ENCODE measurements at places on chromosomes 11 and 22. TPM values are rescaled to one million over a fixed set of nuclear protein-coding genes. Genes with fewer than 3 reads are reported as not detected.

Gene TRIM22
- total RNA-seq: 105 TPM

Gene MS4A1
- 0.70 TPM for total RNA-seq

Gene VPREB1
- total RNA-seq: not detected

Gene ZP1
- total RNA-seq: not detected

Gene OSBP2
- 0.66 TPM for total RNA-seq

Gene PRG2
- not detected for total RNA-seq

- no peak for DNase-seq
Observed at GRCh38 chr11:122422682-122423081, 232.8 kb upstream of the UBASH3B start.

DNA sequence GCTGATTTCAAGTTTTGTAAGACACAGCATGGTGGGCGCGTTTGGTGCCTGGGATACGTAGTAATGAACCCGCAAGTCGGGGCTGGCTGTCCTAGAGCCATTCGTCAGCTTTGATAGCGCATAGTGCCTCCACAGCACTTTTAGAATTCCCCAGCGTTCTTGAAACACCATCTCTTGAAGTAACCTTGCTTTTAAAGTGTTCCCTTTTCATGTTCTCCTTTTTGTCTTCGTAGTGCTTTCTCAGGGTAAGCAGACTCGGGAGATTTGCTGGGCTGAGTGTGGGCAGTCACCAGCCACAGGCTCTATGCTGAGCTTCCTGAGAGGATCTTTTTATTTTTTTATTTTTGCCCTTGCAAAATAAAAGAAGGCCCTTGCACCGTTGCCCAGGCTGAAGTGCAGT, 39.6 kb upstream of the CTTN start:
- DNase-seq: no peak

DNA sequence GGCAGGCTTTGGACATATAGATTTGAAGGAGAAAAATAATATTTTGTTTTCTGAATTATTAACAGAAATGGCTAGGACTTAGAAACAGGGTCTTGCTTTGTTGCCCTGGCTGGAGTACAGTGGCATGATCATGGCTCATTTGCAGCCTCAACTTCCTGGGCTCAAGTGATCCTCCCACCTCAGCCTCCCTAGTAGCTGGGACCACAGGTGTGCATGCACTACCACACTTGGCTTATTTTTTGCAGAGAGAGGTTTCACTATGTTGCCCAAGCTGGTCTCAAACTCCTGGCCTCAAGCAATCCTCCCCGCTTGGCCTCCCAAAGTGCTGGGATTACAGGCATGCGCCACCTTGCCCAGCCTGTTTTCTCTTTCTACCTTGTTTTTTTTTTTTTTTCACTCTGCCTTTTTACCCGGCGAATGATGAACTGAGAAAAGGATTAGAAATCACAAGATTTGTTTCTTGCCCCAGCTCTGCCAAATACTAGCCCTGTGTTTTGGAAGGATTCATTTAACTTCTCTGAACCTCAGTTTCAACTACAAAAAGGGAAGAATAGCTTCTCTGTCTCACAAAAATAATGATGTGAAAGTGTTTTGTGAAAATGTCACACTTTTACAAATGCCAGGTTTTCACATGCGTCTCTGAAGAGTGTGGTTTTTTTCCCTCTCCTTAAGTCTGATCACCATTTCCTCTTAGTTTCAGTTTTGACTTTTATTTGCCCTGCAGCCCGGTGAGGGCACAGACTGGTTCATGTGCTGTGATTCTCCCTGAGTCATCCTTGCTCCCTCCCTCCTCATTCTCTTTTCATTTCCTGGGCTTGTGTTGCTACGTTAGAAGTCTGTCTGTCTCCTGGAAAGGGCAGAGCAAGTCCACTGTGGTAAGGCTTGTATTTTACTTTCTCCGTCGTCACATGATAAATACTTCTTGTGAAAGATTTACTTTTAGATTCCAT, 67.7 kb downstream of the BCL2L13 start:
- peak; percentile 6 for DNase-seq

DNA sequence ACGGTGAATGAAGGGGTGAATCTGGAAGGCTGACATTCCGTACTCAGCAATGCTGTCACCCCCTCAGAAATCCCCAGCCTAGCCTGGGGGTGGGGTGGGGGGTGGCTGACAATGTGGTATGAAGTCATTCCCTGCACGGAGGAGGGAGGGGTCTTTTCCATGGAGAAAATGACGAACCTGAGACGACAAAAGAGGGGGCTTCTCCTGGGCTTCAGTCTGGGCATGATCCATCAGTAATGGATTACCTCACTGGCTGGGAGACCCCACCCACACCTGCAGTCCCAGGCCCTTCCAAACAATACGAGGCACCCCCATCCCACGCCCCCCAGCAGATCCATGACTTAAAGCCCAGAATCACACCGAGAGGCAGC, 1.0 kb downstream of the KIAA0930 start:
- DNase-seq: no peak

DNA sequence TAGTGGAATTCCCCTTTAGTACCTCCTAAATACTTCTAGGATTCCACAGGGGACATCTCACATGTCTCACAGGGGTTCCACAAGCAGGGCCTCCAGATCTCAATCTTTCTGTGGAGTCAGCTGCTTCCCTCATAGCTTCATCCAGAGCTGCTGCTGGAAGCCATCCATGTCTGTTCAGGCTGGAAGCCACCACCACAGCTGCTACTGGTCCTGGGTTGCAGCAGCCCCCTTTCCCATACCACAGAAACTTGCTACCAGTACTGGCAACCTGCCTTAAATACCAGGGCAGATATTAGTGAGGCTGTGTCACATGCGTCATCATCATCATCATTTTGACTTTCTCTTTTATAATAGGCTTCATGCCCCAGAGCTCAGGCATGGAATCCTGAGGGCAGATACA, 242.7 kb upstream of the NCAM1 start:
- DNase-seq: no peak

DNA sequence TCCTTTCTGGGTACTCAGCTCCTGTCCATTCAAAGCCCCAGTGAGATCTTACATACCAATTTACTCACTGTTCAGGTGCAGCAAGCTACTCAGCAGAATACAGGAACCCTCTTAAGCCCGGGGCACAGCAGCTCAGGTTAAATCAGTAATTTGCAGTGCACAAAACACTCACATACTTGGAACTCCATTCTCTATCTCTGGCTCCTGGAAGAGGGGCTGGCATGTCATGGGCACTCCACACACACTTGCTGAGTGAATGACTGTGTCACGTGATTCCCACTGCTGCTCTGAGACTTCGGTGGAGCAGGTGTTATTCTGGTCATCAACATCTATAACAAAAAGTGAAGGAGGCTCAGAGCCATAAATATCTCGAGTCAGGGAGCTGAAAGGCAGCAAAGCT, 157.3 kb upstream of the BDNF start:
- no peak for DNase-seq

GRCh38 chr11:4090258-4090657, 4.3 kb upstream of the RRM1 start:
- peak; percentile 81 for DNase-seq

- DNase-seq: no peak
Observed at GRCh38 chr11:61534933-61535839, 26.6 kb downstream of the LRRC10B start.

- no peak for DNase-seq
Observed at GRCh38 chr11:120022617-120023016, 115.3 kb downstream of the TRIM29 start.

GRCh38 chr22:29072193-29072978, 449 bp upstream of the KREMEN1 start:
- peak; percentile 75 for DNase-seq

DNA sequence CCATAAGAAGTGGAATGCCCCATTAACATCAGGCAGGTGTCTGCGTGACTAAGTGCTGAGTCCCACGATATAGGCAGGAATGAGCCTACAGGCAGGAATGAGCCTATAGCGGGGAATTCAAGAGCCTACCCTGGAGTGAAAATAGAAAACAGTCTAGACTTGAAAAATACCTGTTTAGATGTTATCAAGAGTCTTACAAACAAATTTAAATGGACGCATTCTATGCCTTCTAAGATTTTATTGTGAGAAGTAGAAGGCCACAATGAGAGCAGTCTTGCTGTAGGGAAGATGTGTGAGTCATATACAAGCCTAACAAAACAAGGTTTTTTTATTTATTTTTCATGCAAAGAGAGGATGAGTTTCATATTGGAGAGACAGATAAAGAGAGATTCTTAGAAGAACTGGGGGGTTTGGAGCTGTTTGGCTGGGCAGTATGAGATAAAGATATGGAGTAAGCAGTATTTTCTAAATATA, 200.8 kb upstream of the ZC3H12C start:
- DNase-seq: no peak

DNA sequence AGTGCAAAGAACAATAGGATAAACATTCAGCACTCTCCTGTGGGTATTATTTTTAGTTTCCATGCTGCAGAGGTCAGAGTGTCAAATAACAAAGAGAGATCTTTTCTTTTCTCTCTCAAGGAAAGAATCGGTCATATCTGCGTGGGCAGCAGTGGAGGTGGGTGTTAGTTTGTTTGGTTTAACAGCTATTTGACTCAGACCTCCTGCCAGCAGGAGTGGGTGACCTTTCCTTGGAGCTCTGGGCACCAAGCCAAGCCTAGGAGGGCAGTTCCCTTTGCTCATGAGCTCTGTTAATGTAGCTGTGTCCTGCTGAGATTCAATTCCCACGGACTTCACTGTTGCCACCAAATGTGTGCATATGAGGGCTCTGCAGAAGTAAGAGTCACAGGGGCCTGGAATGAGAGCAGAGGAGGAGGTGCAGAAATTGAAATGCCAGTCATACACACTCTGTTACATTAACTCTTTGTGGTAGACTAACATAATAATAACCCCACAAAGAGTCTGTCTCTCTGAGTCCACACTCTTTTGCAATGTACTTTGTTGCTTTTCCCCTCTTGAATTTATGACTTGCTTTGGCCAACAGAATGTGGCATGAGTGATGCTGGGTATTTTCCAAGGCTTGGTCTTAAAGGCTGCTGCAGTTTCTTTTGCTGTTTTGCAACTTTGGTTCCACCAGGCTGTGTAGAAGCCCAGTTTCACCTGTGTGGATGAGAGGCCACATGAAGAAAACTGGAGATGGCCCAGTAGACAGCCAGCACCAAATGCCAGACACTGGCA, 76.0 kb upstream of the GRK3 start:
- no peak for DNase-seq

GRCh38 chr11:107538239-107538638, 27.3 kb downstream of the ALKBH8 start:
- no peak for DNase-seq

DNA sequence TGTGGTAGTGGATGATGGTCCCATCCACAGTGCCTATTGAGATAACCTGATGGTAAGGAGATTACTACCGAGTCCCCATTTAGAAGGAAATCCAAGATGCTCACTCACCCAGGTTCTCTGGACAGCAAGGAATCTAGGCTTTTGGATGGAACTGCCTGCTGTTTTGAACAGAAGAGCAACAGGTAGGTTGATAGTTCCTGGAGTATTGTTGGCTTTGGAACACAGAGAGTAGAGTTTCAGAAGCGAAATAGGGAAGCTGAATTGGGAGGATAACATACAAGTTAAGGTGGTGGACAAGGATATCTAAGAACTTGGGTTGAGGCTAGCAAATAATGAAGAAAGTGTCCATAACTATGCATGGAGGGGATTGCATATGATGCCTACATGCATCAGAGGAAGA, 27.6 kb downstream of the SLC22A6 start:
- no peak for DNase-seq

GRCh38 chr11:123892031-123892430, 6.6 kb upstream of the TMEM225 start:
- no peak for DNase-seq

- DNase-seq: no peak
Observed at GRCh38 chr11:115535781-115536180, 31.6 kb upstream of the CADM1 start.

GRCh38 chr22:46638601-46639431, 18.6 kb downstream of the GRAMD4 start:
- DNase-seq: no peak

GRCh38 chr11:128470081-128470480, 117.3 kb downstream of the ETS1 start:
- DNase-seq: peak; percentile 72

- no peak for DNase-seq
Observed at GRCh38 chr22:45397806-45398205, 15.6 kb downstream of the SMC1B start.

- DNase-seq: no peak
Observed at GRCh38 chr11:117232911-117233409, 489 bp downstream of the RNF214 start.

DNA sequence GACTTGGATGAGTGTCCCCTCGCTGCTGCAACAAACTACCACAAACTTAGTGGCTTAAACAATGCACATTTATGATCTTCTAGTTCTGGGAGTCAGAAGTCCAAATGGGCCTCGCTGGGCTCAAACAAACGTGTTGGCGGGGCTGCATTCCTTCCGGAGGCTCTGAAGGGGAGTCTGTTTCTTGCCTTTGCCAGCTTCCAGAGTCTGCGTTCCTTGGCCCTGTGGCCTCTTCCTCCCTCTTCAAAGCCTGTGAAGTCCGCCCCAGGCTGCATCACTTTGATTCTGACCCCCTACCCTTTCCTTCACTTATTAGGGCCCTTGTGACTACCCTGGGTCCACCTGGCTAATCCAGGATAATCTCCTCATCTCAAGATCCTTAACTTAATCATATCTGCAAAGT, 80.3 kb upstream of the NECTIN1 start:
- no peak for DNase-seq

DNA sequence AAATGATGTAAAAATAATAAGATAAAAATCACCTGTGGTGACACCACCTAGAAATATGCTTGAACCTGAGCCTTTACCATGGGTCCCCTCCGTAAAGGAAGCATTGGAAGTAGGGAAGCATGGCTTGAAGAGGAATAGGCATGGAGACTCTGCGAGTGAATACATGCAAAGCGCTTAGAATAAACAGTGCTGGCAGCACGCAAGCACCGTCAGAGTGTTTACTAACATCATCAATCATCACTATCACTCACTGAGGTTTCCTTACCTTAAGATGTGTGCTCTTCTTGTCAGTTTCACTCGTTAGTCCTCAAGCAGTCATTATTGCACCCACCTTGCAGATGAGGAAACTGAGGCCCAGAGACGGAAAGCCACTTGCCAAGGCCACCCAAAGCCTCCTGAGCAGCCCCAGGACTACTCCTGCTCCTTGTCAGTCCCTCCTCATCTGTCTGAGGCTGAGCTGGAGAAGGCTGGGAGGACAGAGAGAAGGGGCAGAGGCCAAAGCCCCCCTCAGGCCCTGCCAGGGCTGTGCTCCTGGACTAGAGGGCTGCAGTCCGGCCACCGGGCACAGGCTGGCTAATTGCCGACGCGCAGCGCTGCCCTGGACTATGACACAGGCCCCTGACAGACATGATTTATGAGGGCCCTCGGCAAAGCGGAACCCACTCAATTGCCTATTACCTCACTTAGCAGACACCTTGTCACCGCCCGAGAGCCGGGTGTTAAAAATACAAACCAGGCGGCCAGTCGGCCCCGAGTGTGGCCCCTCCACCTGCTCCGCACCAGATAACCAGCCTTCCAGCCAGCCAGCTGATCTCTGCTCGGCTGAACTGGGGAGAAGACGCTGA, 168.9 kb downstream of the MN1 start:
- no peak for DNase-seq

All from CD8-positive, alpha-beta memory T cell (primary cell).